ENCODE measurements at places on chromosomes 2 and 18. TPM values are rescaled to one million over a fixed set of nuclear protein-coding genes. Genes with fewer than 3 reads are reported as not detected.

Gene HEATR5B
- total RNA-seq: 4.8 TPM

Gene PLB1
- total RNA-seq: 2.6 TPM

Gene NOSTRIN
- 1.9 TPM for total RNA-seq

Gene POTEI
- not detected for total RNA-seq

Gene PROKR1
- total RNA-seq: not detected

Gene ABCB6
- 27.9 TPM for total RNA-seq

Gene LAMA3
- 45.2 TPM for total RNA-seq

Data from A549 treated with dexamethasone at 1 μM for 4 hours (cell line).